ENCODE measurements at places on chromosomes 12 and 14.

GRCh38 chr14:59020382-59020781 lies 168.1 kb upstream of the DAAM1 start:
- DNase-seq = no peak

- no peak for DNase-seq
Measured at GRCh38 chr14:66224492-66225178, 261.5 kb upstream of the CCDC196 start.

DNA sequence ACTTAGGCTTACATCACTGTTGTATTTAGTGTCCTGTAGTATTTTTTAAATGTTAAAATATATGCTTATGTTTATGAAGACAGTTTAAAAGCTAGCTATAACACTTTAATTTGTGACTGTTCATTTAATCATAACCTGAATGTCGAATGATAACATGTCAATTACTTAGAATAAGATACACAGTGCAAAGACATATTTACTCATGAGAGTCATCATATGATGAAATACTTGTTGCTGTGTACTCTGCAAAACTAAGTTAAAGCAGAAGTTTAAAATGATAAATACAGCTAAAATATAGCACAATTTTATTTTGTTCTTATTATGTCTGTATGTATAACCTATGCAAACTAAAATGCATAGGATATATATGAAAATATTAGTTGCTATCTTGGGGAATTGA lies 497.4 kb downstream of the FSCB start:
- no peak for DNase-seq

DNA sequence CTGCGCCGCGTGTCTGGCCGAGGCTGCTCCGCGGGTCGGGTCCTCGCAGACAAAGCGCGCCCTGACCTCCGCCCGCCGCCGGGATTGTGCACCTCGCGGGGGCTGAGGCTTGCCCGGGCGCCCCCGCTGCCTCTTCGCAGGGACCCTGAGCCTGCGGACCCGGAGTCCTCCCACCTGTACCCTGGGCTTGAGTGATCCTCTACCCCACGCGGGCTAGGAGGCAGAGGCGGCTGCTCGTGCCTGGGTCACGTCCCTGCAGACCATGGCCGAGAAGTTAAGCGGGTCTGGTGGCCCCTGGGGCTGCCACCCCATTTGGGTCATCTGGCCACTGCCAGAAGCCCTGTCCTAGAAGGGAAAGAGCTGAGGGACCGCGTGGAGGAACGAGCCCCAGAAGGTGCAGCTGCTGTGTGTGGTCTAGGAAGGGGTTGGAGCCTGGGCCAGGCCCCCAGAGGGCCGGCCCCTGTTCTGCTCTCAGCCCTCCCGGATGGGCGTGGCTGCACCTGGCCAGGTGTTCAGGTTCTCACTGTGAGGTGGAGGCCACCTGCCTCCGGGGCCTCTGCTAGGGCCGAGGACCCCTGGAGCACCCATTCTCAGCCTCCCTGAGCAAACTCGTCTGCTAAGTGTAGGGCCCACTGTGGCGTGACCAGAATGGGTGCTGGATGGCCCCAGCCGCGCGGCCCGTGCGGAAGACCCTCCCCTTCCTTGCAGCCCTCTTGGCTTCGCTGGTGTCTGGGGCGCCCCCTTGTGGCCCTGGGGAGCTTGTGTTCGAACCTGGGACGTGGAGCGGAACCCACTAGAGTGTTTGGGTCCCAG lies 49.6 kb downstream of the LRCOL1 start:
- DNase-seq = peak; percentile 97

GRCh38 chr12:54021432-54022013 lies 6.7 kb upstream of the HOXC6 start:
- DNase-seq = no peak

DNA sequence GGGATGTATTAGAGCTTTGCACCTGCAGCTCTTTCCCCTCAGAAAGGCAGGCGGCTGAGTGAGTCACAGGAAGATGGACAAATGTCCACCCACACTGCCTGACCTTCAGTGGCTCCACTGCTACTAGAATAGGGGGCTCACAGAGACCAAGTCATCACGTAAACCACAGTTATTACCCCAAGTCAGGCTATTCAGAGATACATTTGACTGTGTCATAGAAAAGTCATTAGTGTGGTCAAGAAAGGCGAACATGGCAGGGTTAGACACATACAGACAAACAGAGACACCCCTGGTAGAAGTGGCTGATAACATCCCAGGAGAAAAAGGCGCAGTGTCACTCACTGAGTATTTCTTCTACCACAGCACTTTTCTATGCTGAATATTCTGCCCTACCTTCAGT lies 36.0 kb downstream of the GCH1 start:
- no peak for DNase-seq
